MM.1S (cell line): ENCODE measurements at places on chromosomes 7 and 10.

DNA sequence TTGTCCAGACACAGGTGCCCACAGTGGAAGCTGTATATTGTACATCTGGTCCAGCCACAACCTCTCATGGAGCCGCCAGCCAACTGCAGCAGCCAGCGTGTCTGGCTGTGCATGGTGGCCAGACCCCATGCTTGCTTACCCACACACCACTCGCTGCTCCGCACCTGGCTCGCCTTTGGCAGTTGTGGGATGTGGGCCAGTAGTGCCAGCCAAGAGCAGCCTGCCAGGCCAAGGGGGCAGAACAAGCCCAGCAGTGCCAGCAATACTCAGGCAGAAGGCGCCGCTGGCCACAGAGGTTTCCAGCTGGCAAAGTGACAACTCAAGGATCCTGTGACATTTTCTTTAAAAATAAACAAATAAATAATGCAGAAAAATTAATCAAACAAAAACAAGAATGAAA is 11.7 kb upstream of the TMEM243 start:
- DNase-seq = no peak

- DNase-seq = no peak
Observed at GRCh38 chr7:102849079-102849478, 63.7 kb upstream of the LRRC17 start.

- DNase-seq = no peak
Observed at GRCh38 chr10:77504873-77505257, 132.7 kb downstream of the KCNMA1 start.

- peak; percentile 71 for DNase-seq
Observed at GRCh38 chr10:3782451-3783315, 2.3 kb downstream of the KLF6 start.

DNA sequence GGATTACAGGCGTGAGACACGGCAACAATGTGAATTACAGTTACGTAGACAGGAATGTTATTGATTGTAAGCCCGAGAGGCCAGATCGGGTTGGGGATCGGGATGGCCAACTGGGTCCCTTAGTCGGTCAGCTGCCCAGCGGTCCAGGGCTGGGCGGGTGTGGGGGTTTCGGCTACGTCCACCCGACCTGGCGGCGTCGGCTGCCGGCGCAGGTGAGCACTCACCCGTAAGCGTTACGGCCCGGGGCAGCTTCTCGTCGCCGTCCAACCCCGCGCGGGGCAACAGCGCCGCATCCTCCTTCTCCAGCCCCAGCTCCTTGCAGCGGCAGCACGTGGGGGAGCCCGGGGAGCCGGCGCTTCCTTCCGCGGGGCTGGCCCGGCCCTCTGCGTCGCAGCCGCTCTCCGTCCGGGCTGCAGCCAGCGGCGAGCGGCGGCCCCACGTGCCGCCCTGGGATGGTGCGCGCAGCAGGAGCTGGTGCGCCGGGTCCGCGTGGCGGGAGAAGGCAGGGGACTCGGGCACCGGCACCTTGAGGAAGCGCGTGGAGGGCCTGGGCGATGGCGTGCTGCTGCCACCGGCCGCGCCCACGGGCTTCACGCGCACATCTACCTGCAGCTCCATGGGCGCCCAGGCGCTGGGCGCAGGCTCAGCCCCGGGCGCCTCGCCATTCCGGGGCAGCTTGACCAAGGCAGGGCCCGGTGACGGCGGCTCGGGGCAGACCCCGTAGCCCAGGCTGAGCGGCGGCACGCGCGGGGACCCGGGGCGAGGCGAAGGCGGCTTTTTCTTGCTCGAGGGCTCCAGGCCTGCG is 609 bp downstream of the KLRG2 start:
- DNase-seq = no peak

DNA sequence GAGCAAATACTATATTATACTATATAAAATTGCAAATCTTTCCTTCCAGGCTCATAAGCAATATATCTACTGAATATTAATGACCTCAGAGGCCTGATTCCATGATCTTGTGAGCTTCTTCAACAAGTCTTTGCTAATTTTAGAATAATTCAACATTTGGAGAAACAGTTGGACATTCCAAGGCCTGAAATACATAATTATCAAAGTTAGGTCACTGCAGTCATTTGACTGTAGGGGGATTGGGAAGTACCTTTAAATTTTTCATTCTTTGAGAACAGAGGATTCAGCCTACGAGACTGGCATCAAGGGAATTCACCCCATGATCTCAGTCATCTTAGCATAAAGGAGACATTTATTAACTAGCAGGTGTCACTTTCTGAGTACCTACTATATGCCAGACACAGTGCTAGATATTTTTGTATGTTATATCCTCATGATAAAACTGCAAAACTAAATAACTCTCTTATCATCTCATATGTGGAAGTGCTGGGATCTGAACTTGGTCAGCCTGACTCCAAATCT is 85.4 kb downstream of the DOCK4 start:
- DNase-seq = no peak

- no peak for DNase-seq
Observed at GRCh38 chr7:141551782-141552181, 572 bp downstream of the AGK start.

DNA sequence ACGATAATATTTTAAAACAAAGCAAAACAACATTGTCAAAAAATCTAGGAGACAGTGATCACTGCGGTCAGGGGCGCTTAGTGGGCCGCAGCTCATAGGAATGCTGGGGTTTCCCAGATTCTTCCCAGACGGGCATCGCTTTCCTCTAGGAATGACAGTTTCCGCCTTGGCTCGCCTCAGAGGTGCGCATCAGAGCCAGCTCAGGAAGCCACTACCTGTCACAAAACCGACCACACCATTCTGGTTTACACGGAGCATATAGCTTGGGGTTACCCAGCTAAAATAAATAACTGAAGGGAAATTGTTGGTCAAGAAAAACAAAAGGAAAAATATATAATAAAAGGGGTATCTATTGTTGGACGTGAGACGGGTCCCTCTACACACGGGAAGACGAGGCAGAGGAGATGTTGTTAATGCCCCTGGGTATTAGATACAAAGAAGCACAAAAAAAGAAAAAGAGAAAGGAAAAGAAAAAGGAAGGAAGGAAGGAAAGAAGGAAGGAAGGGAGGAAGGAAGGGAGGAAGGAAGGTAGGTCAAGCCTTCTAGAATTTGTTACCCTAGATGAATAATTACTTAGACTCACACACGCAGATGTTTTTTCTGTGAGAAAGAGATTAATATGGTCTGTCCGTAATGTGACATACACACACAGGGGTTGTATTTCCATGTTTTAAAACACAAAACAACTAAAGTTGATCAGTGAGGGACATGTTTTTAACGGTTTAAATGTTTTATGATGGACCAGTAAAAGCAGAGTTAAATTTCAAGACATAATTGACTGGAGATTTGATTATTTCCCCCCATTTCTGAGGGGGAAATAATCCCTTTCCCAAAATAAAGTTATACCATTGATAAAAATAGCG is 292.4 kb upstream of the NFE2L3 start:
- no peak for DNase-seq
